Fibroblast of skin of back (primary cell): ENCODE measurements at places on chromosomes 6 and 20.
A peak's percentile ranks its signal among the peaks of the same experiment; 100 is the strongest.

GRCh38 chr6:148495029-148495428, 152.4 kb downstream of the SASH1 start:
- DNase-seq = no peak

GRCh38 chr20:3312940-3313682, 74.1 kb upstream of the SLC4A11 start:
- peak; percentile 55 for DNase-seq

GRCh38 chr20:49433333-49433732, 49.1 kb downstream of the KCNB1 start:
- no peak for DNase-seq

- no peak for DNase-seq
These were observed 82.6 kb upstream of the CNKSR3 start for GRCh38 chr6:154593122-154593521.

- peak; percentile 90 for DNase-seq
These were observed 255.7 kb downstream of the GJA1 start for GRCh38 chr6:121691126-121691551.
